ENCODE measurements at places on chromosomes 3 and 15.

GRCh38 chr15:43237842-43238470 lies 17.1 kb upstream of the EPB42 start:
- no peak for DNase-seq

DNA sequence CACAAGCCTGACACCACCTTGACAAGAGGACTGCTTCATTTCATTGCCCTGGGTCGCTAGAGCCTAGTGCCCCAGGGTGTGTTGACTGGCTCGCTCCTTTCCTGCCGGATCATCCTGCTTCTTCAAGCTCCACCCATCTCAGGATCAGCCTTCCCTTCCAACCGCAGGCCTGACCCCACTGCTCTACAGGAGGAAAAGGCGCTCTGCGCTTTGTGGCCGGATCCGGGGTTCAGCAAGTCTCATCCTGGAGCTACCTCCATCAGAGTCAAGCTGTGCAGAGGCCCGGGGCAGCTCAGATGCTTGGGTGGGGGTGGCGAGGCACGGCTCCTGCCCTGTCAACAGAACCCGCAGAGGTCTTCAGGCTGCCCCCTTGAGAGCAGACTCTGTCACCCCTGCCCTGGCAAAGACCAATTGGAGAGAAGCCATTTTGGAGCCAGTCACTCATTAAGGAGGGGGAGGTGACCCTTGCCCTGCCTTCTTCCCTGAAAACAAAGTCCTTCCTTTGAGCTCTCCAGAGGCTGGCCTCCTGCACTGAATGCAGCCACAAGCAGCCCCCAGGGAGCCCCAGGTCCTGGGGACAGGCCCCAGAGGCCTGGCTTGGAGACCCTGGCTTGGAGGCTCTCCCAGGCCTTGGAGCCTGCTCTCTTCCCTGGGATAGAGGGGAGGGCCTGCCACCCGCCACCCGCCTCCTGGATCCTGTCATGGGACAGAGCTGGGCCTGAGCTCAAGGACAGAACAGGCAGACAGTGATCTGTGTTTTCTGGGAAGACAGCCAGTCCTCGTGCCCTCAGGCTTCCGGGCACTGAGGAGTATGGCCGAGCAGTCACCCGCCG lies 80.3 kb downstream of the CPN2 start:
- DNase-seq: no peak

DNA sequence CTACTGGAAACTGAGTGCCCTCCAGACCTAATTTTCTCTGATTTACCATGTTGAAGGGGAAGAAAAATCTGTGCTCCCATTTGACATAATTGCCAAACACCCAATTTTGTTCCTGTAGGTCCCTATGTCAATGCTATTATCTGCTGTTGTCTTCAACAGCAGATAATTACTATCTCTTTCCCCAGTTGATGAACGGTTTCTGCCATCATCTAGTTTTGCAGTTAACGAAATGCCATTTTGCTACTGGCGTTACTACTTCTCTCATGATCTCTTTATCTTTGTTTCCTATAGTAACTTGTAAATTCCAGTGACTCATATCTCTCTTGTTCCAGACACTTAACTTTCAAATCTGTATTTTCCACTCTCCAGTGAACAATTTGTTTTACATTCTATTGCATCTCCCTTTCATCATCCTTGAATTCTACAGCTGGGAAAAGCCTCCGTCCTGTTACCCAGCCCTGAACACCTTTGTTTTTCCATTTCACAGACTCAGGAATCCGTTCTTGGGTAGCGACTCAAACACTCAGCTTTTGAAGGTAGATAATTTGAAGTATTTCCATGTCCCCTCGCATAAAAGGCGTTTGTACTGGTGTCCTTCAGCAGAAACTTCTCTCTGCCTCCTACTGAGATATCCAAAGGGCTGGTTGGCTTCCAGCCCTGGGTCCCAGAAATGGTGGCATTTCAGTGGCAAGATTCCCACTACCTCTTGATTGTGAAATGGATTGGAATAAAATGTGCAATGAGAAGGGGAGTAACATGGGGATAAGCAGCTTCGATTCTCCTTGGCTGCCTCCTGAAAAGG lies 111.7 kb downstream of the FOXB1 start:
- no peak for DNase-seq

GRCh38 chr15:88645171-88646087 lies 6.6 kb downstream of the ISG20 start:
- DNase-seq: no peak

DNA sequence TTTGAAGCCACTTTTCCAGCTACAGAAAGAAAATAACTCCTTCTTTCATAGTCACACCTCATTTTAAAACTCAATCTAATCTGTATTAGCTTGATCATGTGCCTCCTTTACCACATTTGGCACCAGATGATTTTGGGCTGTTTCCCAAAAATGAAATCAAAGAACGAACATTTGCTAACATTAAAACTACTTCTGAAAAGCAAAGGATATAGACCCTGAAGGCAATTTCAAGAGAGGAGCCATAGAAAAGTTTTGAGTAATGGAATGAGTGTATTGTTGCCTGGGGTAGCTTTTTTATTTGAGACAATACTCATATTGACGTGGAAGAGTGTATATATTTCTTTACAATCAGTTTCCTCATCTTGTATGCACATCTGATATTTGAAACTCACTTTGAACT lies 152.8 kb upstream of the TBL1XR1 start:
- no peak for DNase-seq

GRCh38 chr3:140508550-140508949 lies 169.3 kb upstream of the TRIM42 start:
- no peak for DNase-seq

All from GM12892 (cell line).